Activated T-helper 17 cell treated with anti-CD3 and anti-CD28 coated beads, Interleukin-2, amount 50 U/mL, for 72 hours (primary cell): ENCODE measurements at places on chromosomes 7 and 10.

DNA sequence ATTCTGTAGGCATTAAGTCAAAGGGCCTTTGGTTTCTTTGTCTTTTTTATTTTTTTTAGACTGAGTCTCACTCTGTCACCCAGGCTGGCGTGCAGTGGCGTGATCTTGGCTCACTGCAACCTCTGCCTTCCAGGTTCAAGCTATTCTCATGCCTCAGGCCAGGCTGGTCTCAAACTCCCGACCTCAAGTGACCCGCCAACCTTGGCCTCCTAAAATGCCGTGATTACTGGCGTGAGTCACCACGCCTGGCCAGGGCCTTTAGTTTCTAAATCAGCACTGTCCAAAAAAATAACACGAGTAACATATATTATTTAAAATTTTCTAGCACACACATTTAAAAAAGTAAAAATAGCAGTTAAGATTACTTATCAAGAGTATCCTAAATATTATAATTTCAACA is 11.1 kb upstream of the ACSL5 start:
- no peaks in the 10 kb centered on the region for H3K4me1 ChIP-seq
- no peak for ATAC-seq
- H3K27ac ChIP-seq, result no peak overlapping the region
- H3K36me3 ChIP-seq, result no peaks in the 10 kb centered on the region

DNA sequence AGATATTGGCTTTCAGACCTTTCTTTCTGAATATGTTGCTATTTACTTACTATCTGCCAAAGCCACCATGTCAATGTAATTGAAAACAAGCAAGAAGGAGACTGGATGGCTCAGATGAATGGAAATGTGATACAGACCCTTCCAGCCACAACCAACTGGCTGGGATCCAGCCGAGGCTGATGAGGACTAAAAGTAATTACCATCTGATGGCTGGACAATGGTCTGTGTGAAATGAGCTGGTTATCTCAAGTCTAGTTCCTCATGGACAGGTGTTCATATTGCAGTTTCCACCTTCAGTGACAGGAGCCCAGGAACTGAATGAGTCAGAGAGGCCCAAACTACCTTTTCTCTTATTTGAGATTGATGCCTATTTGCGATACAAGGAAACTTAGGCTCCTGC is 267.5 kb downstream of the GATA3 start:
- no peaks in the 10 kb centered on the region for H3K36me3 ChIP-seq
- peaks cover 16% of the 10 kb centered on the region for H3K4me1 ChIP-seq
- no peak for ATAC-seq

- no peaks in the 10 kb centered on the region for H3K36me3 ChIP-seq
- no peak overlapping the region for H3K4me3 ChIP-seq
- no peaks in the 10 kb centered on the region for H3K4me1 ChIP-seq
- no peak for ATAC-seq
- H3K27me3 ChIP-seq, result peaks cover 4% of the 10 kb centered on the region
These were observed 34.4 kb upstream of the CUL1 start for GRCh38 chr7:148664324-148664723.

GRCh38 chr7:512541-513311 is 6.9 kb downstream of the PDGFA start:
- ATAC-seq, result no peak
- H3K4me3 ChIP-seq, result no peak overlapping the region
- no peaks in the 10 kb centered on the region for H3K27me3 ChIP-seq
- H3K36me3 ChIP-seq, result peaks cover 59% of the 10 kb centered on the region
- no peak overlapping the region for H3K27ac ChIP-seq
- peaks cover 8% of the 10 kb centered on the region for H3K4me1 ChIP-seq

DNA sequence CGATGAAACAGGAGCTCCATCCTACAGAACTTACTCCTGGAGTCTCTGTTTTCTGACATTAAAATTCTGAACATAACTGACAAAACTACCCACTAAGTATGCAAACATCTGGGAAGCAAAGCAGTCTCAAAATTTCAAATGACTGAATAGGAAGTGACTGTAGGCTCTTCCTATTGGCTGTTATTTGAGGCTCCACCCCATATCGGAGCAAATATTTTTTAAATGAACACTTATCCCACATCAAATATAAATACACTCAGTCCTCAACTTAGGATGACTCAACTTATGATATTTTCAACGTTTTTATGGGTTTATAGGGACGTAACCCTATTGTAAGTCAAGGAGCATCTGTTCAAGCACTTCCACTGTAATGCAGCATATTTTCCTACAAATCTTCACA is 8.8 kb downstream of the HSPA12A start:
- H3K27ac ChIP-seq, result no peak overlapping the region
- peaks cover 49% of the 10 kb centered on the region for H3K27me3 ChIP-seq
- H3K4me3 ChIP-seq, result no peak overlapping the region
- ATAC-seq, result no peak
- H3K4me1 ChIP-seq, result no peaks in the 10 kb centered on the region

- H3K4me3 ChIP-seq, result no peak overlapping the region
- H3K36me3 ChIP-seq, result no peaks in the 10 kb centered on the region
These were observed 143.3 kb upstream of the LRGUK start for GRCh38 chr7:133983685-133984419.
